ENCODE measurements at places on chromosomes 13 and 19.

DNA sequence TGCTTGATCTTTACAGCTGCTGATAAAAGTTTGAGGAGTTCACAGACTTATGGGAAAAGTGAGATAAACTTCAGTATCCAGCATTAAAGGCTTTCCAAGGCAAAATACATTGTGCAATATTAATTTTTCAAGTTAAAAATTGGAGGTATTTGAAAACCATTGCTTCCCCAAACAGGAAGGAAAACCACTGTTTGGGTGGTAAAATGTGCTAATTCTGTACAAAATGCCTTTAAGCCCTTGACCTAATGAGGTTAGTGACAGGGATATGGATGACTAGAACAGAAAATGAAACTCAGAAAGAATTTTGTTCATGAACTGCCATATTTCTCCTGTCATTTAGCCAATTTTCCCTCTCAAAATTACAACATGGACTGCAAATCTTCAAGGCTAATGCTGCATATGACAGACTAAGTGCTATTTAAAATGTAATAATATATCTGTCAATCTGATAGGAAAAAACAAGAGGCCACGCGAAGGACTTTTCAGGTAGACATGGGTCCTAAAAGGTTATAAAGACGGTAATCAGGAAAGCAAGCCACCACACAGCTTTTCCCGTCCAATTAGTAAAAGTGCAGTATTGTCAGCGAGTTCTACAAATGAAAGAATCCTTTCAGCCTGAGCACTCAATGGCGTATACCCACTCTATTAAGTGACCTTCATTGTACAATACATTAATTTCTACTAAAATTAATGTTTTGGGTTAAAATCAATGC, 212.8 kb downstream of the ENOX1 start:
- DNase-seq: no peak

DNA sequence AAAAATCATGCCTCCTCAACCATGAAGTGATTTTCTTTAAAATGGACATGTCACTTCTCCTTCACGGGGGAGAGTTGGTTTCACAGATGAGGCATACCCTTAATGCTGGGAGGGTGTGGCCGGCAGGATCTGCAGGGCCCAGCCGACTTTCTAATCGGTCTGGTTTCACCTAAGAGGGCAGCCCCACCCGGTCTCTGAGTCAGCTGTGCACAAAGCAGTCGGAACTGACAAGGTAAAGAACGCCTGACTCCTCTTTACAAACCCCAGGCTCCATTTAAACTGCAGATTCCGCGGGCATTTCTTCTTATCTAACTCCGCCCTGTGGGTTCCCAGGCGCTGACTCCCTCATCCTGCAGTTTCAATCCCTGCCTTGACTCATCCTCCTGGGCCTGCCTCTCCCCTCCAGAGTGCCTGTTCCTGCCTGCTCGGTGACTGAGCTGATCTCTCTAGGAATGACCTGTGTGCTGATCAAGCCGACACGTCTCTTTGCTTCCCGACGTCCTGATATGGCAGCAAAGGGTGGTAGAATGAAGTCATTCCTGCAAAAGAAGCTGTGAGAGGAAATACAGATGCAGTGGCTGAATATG, 63.4 kb downstream of the EFNB2 start:
- no peak for DNase-seq

GRCh38 chr19:19445911-19446361, 40.5 kb downstream of the GATAD2A start:
- no peak for DNase-seq

GRCh38 chr19:11164296-11164695, 8.7 kb upstream of the SPC24 start:
- DNase-seq: no peak

DNA sequence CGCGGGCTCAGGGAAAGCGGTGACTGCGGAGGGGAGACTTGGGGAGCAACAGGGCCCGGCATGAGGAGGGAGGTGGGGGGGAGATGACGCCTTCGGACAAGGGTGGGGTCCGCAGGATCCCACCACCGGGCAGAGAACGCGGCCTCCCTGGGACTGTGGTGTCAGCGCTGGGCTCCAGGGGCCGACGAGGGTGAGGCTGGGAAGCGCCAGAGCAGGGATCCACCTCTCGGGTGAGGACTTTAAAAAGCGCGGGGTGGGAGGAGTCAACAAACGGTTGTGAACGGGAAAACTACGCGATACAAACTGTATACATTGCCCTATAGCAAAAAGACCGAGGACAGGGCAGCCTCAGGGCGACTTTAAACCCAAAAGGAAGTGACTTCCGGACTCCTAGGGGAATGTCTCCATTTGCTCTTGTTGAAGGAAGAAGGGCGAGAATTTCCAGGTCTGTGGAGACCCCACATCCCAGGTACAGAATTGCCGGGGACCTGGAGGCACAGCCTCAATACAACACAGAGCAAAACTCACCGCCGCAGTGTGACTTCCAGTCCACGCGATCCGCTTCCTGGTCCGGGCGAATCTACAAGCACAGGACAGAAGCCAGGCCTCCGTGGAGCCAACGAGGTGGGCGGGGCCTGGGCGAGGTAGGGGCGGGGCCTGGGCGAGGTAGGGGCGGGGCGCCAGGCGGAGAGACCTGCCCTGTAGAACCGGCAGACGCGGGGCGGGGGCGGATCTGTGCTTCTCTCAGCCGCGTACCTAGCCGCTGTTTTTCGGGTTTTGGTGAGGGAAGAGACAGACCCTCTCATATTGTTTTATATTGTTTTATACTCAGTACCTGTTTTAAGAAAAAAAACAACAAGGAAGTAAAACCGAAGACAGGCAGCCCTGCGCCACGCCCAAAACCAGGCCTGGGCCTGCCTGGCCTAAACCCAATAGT, at the start of gene ZNF888:
Gene ZNF888 (minus strand): TSS at position 588 of the 937 bp plus-strand sequence. CDS start 5,555 bp downstream, outside the sequence.
- DNase-seq: peak; percentile 81

Data from stimulated activated effector memory CD8-positive, alpha-beta T cell treated with anti-CD3 and anti-CD28 coated beads, Interleukin-12 subunit alpha, Interleukin-12 subunit beta, amount 100 ng/mL, for 72 hours (primary cell).